ENCODE measurements at places on chromosomes 1 and 21.

GRCh38 chr1:66576645-66577044 is 42.7 kb downstream of the SGIP1 start:
- DNase-seq: no peak

DNA sequence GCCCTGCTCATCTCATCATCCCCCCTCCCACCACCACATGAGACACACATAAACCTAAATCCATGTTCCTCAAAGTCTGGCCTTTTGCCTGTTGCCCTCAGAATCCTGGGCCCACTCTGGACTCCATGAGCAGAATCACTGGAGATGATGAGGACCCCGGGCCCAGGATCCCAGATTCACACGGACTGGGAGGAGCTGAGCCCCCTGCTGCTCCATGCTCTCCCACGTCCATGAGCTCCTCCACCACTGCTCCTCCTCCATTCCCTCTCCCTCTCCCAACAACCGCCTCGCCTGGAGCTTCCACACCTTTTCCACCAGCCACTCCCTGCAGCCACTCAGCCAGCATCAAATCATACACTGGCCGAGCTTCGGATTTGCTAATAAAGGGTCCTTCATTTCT is 47.6 kb downstream of the GLIS1 start:
- no peak for DNase-seq

GRCh38 chr1:168825820-168826219 is 96.8 kb upstream of the DPT start:
- DNase-seq: no peak

DNA sequence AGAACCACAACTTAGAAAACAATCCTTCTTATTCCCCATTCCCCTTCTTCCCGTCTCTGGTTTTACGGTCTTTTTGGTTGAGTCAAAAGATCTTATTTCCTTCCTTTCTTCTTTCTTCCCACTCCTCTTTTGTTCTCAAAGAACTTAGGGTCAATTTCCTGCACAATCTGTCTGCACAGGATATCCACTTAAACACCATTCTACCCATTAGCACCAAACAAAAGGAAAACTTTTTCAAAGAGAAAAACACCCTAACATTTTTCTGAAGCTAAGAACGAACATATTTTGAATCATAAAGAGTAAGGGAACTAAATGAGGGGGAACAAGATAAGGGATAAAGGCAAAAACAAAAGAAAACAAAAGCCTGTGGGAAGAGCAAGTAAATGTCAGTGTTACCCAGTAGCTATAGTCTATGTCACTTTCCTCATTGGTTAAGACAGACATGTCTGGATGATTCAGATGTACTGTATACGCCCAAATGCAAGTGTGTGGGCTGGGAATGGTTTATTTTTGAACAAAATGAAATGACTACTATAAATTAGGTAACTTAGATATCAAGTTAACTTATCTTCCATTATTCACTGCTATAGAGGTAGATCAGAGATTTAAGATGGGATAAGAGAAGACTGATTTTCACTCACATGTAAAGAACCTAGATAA is 59.9 kb downstream of the TOR3A start:
- no peak for DNase-seq

DNA sequence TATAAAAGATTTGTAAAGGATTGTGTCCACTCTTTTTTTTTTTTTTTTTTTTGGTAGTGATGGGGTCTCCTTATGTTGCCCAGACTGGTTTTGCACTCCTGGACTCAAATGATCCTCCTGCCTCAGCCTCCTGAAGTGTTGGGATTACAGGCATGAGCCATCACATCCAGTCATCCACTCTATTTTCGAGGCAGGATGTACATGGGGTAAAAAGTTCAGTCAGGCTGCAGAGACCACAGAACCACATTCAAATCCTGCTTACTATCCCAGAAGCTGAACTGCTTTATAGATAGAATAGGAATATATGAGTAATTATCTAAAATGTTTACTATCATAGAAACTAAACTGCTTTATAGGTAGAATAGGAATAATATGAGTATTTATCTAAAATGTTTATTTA is 26.0 kb upstream of the KCNK2 start:
- no peak for DNase-seq

DNA sequence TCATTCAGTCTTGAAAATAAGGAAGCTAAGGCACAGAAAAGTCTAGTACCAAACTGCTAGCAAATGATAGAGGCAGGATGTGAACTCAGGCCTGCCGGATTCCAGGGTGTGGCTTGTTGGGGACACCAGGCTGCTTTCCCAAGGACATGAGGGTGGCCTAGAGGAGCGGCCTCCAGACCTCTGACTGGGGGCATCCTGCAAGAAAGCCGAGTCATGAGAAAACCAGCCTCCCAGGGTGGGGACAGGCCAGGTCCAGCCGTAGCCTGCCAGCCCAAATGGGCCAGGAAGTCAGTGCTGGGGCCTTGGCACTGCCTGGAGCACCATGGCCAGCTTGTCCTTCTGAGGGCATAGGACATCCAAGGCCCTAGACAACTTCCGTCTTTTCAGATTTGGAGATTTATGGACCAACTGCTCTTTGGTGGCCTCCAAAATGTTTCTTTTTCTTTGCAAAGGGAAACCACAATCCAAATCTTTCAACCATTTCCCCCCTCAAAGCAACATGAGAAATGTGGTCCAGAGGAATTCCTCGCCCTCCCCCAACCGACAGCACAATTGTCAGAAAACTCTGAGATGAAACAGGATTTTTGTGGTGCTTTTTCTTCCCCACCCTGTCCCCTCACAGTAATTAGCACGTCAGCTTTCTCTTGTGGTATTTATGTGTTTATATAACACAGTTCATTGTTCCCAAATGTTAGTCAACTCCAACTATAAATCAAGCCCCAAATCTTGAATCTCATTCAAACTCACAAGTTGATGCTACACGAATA is 212.3 kb downstream of the KAZN start:
- DNase-seq: no peak

- no peak for DNase-seq
Measured at GRCh38 chr1:81666586-81666985, 134.1 kb upstream of the ADGRL2 start.

- no peak for DNase-seq
Measured at GRCh38 chr1:181556631-181557030, 73.3 kb downstream of the CACNA1E start.

DNA sequence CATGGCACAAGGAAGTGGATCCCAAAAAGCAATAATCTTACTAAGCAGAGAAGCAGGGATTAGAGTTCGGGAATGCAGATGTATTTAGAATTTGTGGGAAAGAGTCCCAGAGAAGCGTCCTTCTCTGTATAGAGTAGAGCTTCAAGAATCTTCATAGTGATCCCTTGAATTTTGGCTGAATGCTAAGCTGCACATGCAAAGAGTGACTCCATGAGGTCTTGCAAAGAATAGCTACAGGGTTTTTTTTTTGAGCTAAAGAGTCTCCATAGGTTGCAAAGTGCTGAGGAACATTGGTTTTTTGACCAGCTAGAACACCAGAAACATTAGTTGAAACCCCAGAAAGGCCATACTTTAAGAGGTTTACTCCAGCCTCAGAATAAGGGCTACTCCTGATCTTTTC is 206.7 kb downstream of the CTH start:
- DNase-seq: no peak

DNA sequence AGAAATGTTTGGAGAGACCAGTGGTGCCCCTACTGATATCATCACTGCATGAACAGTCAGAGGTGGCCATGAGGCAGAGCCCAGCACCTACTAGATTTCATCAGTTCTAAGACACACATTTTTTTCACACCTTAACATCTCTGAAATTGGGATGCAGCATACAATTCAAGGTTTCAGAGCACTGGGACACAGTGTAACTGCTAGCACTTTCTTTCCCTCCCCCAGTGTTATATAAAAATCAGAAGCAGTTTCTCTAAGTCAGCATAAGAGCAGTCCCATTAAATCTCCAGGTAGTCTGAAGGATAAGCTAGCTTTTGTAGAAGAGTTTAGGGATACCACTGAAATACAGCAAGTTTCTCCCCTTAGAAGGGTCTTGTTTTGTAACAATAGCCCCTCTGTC is 10.0 kb upstream of the ANGPTL7 start:
- DNase-seq: no peak

DNA sequence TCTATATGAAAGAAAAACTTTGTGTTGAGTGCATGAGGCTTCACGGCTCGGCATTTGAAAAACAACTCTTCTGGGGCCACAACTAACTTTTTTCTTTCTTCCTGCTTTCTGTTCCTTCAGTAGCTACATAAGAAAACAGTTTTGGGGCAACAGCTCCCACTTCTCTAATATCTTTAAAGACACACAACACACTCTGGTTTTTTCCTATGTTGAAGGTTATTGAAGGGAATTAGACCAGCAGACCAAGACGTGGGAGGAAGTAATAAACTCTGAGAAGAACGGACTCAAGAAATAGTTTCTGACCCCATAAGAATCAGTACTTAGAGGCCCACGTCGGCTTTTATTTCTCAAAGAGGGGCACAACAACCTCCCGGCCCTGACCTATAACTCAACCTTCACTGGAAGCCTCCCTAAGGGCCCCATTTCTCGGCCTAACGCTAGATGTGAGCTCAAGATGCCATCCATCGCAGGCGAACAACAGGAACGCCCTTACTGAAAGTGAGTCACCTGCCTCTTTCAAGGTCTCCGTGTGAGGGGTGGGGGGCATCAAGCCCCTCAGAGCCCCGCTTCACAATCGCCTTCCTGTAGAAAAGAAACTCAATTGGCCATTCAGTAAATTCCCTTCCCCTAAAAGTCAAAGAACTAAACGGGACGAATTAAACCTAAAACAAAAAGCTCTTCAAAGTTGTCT is 844 bp downstream of the ZMYM6 start:
- peak; percentile 64 for DNase-seq

GRCh38 chr1:119987686-119988085 is 81.8 kb downstream of the NOTCH2 start:
- DNase-seq: no peak

GRCh38 chr21:34202553-34203372 is 129.4 kb downstream of the MRPS6 start:
- peak; percentile 55 for DNase-seq

DNA sequence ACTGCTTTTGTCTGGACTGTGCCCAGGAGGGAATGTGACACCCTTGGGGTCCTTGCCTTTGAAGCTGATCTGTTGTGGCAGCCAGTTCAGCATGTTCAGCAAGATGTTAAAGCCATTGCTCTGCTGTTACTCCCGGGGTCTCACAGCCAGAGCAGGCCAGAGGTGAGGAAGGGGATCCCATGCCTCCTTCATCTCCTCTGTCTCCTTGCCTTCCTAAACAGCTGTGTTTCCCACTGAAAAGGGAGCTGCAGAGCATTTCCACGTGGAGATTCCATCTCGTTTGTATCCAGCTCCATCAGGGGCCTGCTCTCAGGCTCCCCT is 135.8 kb upstream of the COL6A1 start:
- no peak for DNase-seq

GRCh38 chr1:238265866-238266265 is 375.1 kb upstream of the ZP4 start:
- peak; percentile 12 for DNase-seq

DNA sequence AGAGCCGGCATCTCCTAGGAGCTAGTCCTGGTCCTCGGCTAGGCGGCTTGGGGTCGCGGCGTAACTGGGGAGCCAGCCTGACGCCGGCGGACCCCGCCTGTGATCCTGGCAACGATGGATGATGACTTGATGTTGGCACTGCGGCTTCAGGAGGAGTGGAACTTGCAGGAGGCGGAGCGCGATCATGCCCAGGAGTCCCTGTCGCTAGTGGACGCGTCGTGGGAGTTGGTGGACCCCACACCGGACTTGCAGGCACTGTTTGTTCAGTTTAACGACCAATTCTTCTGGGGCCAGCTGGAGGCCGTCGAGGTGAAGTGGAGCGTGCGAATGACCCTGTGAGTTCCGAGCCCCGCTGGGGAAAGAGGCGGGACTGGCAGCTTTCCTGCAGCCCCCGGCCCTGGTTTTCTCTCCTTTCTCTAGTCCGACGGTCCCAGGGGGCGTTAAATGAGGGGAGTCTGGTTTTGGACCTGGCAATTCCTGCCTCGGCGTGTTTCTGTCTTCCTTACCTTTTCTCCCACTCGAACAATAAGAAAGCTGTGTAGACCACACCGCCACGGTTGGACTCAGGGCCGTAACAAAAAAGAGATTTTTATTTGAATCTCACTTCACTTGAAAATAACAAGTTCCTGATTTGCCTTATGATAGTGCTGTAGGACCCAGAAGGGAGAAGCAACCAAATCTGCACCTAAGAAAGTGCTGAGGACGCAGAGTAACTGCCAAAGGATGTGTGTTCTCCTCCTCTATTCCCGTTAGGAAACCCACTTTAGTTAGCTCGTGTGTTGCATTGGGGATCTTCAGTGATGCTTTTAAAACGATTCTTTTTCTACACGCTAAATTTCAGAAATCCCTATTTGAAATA is at the start of gene SPRTN:
Gene SPRTN, plus strand, starts transcription at position 24 of the 859 bp plus-strand sequence. Its CDS starts 91 bp downstream, at position 115.
- DNase-seq: peak; percentile 49

GRCh38 chr1:40796939-40797667 is 13.5 kb downstream of the KCNQ4 start:
- DNase-seq: no peak

DNA sequence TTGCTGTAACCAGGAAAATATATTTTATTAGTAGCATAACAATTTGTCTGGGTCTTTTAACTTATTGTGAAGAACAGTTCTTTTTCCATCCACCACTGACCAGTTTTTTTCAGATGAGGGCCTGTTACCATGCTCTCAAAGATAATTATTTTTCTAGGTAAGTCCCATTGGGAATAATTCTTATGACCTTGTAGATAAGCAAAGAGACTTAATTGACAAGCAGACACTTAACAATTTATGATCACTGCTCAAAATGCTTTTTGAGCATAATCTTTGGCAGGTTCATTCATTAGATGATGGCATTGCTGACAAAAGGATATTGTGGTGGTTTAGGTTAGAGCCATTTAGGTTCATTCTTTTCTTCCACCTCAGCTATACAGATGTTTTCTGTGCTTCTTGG is 6.6 kb downstream of the SNX27 start:
- DNase-seq: no peak

GRCh38 chr1:87867626-87868025 is 538.9 kb downstream of the LMO4 start:
- DNase-seq: no peak

DNA sequence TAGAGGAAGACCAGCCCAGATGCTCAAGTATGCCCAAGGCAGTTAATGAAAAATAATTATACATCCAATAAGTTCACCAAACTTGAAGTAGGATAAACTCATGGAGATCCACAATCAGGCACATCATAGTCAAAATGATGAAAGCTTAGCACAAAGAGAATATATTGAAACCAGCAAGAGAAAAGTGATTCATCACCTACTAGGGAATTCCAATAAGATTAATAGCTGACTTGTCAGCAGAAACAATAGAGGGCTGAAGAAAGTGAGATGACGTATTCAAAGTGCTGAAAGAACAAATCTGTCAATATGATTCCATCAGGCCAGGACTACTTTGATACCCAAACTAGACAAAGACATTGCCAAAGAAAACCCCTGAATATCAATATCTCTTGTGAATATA is 251.7 kb upstream of the BEND5 start:
- DNase-seq: no peak

Measured in NB4 (cell line).